Amniotic epithelial cell (primary cell): ENCODE measurements at places on chromosomes 5 and 9.

- DNase-seq, result peak; percentile 21
Observed at GRCh38 chr5:62395210-62395950, 8.3 kb downstream of the DIMT1 start.

DNA sequence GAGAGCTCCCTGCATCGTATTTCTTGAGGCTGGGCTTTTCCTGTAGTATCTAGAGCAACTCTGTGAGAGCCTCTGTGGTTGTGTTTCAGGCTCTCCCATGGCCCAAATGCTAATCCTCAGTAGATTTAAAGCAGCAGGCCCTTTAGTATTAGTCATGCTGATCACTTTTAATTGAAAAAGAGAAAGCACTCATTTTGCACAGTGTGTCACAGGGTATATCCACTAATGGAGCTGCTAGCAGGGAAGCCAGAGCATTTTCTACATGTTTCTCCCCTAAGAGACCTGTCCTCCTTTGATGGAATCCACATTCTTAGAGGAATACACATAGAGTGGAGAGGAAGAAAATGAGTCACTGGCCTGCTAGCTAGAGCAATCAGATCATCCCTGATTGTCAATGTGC lies 348.5 kb downstream of the TMEM232 start:
- DNase-seq, result peak; percentile 77

GRCh38 chr5:168332042-168332441 lies 40.6 kb downstream of the WWC1 start:
- DNase-seq, result no peak

DNA sequence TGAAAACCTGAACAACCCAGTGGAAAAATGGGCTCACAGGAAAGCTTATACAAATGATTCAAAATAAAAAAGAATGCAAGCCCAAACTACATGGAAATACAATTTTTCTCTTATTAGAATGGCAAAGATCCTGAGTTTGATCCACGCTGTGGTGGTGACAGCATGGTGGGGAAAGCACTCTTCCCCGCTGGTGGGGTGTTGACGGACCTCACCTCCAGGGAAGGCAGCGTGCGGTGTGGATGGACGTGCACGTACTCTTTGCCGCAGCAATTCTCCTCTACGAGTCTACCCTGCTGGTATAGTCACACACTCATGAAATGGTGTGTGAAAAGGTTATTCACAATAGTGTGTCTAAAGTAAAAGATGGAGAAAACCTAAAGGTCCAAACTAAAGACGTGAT lies 5.9 kb upstream of the ZFP62 start:
- DNase-seq, result no peak

- DNase-seq, result peak; percentile 90
Observed at GRCh38 chr5:109584986-109585599, 104.6 kb upstream of the MAN2A1 start.

DNA sequence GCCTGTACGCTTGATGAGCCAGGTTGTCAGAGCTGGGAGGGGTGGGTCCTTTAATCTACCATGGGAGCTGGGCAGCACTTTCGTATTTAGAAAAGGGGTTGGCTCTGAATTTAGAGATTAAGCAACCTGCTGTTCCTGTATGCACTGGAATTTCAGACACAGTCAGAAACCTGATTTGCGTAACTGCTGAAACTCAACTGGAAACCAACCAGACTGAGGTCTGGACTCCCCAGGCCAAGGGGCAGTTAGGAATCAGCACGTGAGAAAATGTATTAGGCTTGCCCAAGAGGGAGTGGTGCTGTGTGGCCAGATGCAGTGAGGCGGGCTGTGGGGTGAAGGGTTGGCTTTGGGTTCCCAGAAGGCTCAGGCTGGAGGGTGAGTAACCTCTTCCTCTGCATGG lies 235.0 kb downstream of the GOLPH3 start:
- DNase-seq, result peak; percentile 77

- DNase-seq, result no peak
Observed at GRCh38 chr5:169114466-169115065, 186.4 kb downstream of the SLIT3 start.

GRCh38 chr5:40397091-40397490 lies 282.6 kb upstream of the PTGER4 start:
- DNase-seq, result no peak

DNA sequence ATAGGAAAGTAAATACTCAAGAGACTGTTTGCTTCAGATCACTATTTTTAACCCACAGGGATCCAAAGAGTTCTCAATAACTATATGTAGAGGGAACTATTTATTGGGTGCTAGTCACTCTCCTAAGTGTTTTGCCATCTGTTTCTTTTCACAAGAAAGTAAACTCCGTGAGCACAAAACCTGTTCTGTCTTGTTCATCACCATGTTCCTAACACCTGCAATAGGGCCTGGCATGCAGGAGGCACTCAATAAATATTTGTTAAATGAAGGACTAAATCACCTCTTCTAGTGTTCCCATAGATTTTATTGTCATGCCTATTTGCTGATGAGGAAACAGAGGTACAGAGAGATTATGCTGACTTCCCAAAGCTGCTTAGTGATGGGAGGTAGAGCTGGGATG lies 118.2 kb downstream of the VCAN start:
- DNase-seq, result no peak
